ENCODE measurements at places on chromosomes 7 and 10.

DNA sequence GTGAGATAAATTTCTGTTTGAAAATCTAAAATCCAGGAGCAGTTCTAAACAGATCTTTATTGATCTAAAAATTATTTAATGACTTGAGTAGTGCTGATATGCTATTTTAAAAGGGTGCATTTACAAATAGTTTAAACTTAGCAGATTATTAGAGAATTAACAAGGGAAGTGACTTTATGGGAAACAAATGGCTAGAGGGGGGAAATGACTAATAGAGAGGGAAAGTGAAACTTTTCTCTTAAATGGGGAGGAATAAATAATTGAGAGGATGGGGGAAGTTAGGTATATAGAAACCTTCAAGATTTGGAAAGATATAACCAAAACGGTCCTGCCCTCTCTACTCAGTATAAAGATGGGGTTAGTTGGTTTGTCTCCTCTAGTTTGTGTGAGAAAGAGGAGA, 90.1 kb upstream of the ARMC3 start:
- DNase-seq: no peak

- DNase-seq: no peak
Measured at GRCh38 chr10:6231146-6231545, 28.4 kb downstream of the PFKFB3 start.

DNA sequence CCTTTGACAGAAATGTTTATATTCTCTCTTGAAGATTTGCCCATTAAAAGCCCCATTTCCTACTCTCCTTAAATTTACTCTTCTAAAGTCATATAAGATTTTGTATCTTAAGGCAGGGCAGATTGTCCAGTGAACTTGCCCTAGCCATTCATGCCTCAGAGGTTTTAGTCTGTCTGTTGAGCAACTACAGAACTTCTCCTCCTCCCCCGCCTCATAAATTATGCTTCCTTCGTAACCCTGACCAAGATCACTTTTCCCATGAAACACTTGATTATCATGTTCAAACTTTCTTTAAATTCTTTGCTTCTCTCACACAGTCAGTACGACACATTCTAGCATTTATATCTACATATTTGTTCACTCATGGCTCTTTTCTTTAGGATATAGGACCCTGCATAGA, 621.3 kb downstream of the ANKRD7 start:
- DNase-seq: no peak

DNA sequence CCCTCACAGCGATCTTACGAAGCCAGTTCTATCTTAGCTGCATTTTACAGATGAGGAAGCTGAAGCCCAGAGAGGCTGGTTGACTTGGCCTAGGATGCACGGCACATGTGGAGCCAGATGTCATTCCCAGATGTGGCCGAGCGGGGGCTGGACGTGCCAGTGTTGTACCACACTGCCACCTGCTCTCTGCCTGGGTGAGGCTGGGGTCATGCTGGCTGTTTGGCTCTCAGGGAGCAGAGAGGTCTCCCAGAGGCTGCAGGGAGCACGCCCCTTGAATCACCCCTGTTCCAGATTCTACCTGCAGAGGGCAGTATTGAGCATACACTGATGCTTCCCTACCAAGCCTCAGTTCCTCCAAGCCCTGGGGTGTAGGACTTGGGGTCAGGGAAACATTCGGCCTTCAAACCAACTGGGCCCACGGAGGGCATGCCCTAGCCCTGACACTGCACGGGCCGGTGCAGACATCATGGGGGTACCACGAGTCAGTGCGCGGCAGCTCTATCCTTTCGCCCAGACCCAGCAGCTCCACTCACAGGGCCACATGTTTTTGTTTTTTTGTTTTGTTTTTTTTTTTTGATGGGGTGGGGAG, 3.8 kb upstream of the GTF2IRD1 start:
- peak; percentile 73 for DNase-seq

DNA sequence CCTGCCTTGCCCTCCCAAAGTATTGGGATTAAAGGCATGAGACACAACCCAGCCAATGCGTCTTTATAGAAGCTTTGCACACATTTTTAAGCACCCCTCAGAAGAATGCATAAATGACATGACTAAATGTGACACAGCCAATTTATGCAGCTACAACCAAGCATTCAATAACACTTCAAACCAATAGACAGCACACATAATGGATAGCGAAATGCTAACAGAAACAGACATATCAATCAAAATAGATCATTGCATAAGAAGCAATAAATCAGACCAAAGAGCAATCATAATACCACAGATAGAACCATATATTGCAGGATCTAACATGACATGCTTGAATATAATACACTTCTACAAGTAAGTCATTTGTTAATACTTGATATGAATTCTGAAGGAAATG, 34.2 kb upstream of the AKR1B1 start:
- no peak for DNase-seq

GRCh38 chr10:106537866-106538265, 626.6 kb downstream of the SORCS1 start:
- DNase-seq: no peak

- peak; percentile 42 for DNase-seq
Measured at GRCh38 chr10:70232155-70232858, 922 bp downstream of the PPA1 start.

- DNase-seq: no peak
Measured at GRCh38 chr10:10367264-10367663, 650.4 kb upstream of the CELF2 start.

DNA sequence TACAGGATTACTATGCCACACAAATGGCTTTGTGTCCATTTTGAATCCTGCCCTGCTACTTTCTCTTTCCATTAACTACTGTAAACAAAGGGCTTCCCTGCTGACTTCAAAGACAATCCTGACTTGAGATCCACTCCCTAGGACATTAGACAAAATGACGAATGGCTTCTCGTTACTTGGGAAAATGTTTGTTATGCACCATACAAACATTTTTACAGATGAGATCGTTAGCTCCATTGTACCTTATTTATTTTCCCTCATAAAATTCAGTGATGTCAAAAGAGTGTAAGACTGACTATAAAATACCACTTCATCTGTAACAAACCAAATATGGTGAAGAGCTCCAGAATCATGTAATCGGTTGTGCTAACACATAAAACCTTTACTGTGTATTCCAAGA, 121.8 kb downstream of the CD36 start:
- DNase-seq: no peak

- DNase-seq: no peak
Measured at GRCh38 chr10:95411635-95412034, 120.8 kb upstream of the PDLIM1 start.

DNA sequence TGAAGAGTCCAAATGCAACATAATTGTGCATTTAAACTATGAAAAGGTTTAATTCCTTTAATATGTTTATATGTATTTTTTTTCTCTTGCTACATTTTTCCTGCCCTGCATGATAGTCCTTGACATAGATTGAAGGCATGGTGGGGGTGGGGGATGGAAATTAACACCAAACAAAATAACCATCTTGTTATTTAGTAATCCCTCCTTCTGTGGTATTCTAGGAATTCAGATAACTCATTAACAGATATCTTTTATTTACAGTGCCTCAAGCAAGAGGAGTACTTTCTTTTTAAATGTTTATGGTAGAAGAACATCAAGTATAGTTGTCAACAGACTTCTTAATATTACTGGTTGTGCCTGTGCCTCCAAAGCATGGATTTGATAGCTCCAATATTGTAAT, 337.6 kb upstream of the SEMA3A start:
- DNase-seq: no peak

- no peak for DNase-seq
Measured at GRCh38 chr10:101135141-101136006, 4.3 kb downstream of the TLX1 start.

DNA sequence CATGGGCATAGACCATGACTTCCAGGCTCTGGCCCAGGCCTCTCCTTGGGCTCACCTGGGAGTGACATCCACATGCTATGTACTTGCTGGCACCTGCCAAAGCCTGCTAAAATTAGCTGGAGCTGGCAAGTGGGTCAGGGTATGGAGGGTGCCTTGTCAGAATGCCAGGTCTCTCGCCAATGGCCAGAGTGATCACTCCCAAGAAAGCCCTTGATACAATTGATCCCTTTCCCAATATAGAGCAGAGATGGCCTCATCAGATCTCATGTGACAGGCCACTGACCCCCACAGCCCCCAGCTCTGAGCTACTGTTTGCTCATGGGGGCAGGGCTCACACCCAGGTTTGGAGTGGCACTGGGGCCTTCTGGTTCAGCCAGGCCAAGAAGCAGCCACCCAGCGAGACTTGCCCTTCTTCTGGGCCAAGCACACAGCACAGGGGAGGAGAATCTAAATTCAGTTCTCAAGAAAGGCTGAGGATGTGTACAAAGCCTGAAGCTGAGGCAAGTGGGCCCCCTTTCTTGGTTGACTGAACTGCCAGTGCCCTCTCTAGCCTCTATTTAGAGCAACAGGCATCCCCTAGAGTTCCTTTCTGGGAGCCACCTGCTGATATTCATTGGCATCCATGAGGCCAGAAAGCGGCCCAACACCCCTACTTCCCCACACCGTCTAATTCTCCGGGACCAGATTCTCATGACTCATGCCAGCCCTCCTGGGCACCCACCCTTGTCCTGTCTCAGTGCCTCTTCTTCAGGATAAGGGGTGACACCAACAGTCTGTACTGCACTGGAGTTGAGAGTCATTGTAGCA, 18.9 kb upstream of the MYL7 start:
- DNase-seq: no peak

DNA sequence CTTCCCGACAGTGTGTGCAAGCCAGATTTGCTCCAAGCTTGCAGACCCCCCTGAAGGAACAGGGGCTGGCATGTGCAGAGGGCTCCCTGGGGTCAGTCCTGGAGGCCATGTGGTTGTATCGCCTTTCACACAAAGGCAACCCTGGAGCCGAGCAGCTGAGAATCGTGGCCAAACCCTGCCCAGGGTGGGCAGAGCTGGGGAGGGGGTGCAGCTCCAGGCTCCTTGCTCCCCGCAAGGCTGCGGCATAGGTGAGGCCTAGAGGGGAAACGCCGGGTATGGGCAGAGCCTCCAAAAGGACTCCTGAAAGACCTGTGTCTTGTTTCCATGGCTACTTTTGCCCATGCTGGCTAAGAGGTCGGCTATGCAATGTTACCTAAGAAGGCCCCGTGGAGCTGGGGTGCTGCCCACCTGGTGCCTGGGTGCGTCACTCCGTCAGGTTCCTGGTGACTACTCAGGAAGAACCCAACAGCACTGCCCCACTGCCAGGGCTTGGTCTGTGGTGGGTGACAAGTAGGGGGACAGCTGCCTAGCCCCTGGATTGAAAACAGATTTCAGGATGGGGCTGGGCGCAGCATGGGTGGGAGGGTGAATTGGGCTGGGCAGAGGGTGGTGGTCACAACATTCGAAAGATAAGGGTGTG, 171.0 kb upstream of the SHH start:
- DNase-seq: no peak

- no peak for DNase-seq
Measured at GRCh38 chr7:28447071-28447470, 34.8 kb downstream of the CREB5 start.

DNA sequence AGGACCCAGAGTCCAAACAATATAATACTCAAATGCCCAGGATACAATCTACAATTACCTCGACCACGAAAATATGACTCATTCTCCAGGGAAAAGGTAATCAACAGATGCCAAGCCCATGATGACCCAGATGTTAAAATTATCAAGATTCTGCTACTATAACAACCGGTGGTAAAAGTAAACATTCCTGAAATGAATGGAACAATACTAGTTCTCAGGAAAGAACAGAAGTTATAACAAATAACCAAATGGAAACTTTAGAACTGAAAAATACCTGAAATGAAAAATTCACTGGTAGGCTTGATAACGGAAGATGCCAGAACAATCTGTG, 34.1 kb upstream of the GUSB start:
- DNase-seq: no peak

GRCh38 chr7:41912426-41912825, 209.5 kb upstream of the INHBA start:
- DNase-seq: no peak

- no peak for DNase-seq
Measured at GRCh38 chr10:128803790-128804189, 663.3 kb upstream of the MGMT start.

- no peak for DNase-seq
Measured at GRCh38 chr10:89162596-89162995, 44.5 kb downstream of the CH25H start.

DNA sequence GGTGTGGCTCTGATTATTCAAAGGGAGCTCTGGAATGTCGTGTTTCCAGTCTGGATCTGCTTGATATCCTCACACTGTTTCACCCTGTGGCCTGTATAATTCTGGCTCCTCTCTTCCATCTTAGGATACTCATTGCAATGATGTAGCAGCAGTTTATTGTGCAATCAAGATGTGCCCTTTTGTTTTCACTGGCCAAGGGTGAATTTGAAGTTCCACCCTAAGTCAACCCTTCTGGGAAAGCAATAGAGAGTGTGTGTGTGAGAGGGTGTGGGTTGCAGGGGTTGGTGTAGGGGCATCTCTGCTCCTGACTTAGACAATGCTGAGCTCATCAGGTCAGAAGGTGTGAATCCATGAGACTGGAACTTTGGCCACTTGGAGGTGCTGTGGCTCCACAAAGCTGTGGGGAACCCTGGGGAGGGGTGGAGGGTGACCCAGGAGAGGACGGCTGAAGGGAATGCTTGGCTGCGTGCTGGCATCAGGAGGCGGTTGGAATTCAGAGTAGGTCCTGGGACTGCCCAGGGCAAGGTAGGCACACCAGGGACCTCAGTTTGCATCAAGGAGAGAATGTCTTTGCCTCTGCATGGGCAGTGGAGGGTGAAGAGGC, 118.0 kb upstream of the PRSS58 start:
- no peak for DNase-seq

DNA sequence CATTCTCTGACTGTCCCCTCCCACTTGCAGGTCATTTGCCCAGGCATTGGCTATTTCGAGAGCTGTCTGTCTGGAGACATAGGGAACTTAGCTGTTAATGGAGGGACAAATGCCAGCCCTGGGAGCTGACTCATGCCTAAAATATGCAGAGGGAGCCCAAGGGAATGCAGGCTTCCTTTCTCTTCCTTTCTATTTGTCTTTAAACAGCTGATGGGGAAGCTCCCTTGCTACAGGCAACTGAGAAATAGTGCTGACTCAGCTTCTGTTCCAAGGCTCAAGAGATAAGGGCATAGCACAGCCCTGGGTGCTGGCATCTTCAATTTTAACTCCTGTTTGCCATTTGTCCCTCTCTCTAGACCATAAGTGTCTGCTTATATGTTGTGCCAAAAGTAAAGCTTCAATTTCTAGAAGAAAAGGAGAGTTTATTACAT, 82.7 kb upstream of the C1GALT1 start:
- DNase-seq: no peak

- DNase-seq: peak; percentile 31
Measured at GRCh38 chr10:3666525-3667302, 118.3 kb downstream of the KLF6 start.

GRCh38 chr10:117476281-117476680, 66.3 kb upstream of the EMX2 start:
- DNase-seq: no peak

GRCh38 chr7:99209781-99210180, 1.9 kb upstream of the KPNA7 start:
- DNase-seq: no peak

- DNase-seq: no peak
Measured at GRCh38 chr7:68955656-68956055, 642.6 kb upstream of the AUTS2 start.

DNA sequence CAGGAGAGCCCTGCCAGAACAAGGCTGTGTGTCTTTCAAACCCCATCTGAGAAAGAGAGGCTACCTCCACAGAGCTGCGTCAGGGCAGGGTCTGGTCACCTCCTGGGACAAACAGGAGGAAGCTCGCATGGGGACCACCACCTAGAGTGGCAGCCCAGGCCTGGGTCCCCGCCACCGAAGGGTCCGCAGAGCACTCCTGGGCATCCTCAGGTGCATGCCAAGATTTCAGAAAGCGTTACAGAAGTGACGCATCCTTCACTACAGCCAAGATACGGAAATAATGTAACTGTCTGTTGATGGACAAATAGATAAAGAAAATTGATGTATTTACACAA, 42.6 kb downstream of the GSDME start:
- no peak for DNase-seq

GRCh38 chr10:64574371-64574770, 1053.2 kb downstream of the REEP3 start:
- DNase-seq: no peak
